ENCODE measurements at places on chromosomes 3 and 15.

GRCh38 chr3:144317961-144318360 lies 346.3 kb downstream of the DIPK2A start:
- no peak for DNase-seq

DNA sequence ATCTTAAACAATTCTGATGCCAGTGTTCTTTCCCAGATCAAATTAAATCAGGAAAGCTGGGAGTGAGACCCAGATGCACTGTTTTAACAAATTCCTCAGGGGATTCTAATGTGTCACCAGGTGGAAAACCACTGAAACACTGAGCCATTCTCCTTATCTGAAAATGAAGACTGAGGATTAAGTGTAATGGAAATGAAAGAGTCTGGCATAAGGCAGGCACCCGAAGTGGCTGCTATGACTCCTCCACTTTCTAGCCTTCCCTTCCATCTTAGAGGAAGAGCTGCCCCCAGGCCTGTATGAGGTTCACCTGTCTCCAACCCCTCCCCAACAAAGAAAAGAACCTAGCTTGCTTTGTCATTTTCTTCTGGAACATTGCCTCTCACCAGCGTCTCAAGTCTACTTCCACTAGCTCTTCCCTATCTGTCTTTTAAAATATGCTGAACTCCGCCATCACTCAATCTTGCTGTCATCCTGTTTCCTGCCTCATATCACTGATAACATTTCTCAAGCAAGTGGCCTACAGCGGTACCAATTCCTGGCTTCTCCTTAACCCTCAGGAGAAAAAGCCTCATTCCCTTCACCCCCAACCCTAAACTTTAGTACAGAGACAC lies 13.7 kb upstream of the ABHD2 start:
- no peak for DNase-seq

DNA sequence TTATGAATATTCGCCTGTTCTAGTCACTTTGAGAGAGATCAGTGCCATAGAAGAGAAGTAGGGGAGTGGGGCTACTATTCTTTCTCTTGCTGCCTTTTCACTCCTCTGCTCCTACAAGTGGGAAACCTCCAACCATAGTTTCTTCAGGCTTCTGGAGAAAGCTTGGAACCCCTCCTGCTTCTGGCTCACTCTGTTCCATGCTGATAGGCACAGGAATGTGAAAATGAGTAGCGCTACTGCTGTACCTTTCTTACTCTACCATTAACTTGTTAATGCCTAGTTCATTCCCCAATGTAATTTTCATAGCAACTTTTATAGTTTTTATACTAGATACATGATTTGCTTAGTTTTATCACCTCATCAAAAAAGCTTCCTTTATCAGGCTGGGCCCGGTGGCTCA lies 26.7 kb upstream of the JMJD7 start:
- no peak for DNase-seq

- peak; percentile 89 for DNase-seq
These were observed 8.3 kb downstream of the LMCD1 start for GRCh38 chr3:8509961-8510360.

All from astrocyte of the spinal cord (primary cell).